ENCODE measurements at places on chromosomes 5 and 9.

- DNase-seq: no peak
Measured at GRCh38 chr9:78210841-78211301, 25.0 kb upstream of the CEP78 start.

DNA sequence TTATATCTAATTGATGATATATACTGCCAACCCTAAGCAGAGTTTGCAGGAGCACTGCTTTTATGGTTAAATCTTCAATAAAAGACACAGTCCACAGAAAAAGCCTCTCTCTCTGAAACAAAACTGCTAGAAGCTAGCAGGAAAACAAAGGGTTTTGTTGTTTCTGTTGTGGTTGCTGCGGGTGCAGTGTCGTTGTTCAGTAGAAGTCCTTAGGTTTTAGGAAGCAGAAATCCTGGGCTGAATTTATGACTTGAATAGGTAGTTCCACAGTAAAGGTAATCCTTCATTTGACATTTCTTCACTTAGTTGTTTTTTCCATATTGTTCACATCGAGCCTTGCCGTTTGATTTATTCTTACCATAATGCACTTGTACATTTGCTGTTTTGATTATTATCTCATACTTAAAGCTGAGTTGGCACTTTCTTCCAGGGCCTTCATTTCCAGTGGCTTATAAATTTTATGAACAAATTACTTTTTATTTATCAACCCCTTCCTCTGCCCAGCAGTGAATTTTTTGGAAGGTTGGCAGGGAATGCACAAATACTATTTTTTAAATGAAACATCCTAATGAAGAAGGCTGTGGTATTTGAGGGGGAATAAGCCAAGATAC is 209.6 kb upstream of the SLC30A5 start:
- no peak for DNase-seq

- no peak for DNase-seq
Measured at GRCh38 chr9:107467416-107467815, 22.2 kb downstream of the KLF4 start.

GRCh38 chr9:79176014-79176697 is 395.6 kb upstream of the TLE4 start:
- no peak for DNase-seq

DNA sequence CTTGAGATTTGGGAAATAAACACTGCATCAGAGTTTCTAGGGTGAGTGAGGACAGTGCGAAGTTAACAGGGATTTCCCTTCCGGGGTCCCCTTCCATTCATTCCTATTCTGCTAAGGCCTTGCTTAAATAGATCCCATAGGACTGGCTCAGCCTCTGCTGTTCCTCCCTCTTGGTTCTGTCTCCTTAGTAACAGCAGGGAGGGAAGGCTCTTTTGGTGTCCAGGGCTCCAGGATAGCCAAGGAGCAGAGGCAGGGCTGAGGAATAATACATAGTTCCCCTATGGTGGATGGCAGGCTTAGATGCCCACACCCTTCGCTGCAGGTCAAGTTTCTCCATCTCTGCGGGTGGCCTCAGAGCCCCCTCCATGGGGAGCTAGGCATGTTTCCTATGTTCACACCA is 591.7 kb downstream of the ACTL7B start:
- DNase-seq: no peak

- DNase-seq: no peak
Measured at GRCh38 chr5:464843-465590, 22.0 kb downstream of the EXOC3 start.

DNA sequence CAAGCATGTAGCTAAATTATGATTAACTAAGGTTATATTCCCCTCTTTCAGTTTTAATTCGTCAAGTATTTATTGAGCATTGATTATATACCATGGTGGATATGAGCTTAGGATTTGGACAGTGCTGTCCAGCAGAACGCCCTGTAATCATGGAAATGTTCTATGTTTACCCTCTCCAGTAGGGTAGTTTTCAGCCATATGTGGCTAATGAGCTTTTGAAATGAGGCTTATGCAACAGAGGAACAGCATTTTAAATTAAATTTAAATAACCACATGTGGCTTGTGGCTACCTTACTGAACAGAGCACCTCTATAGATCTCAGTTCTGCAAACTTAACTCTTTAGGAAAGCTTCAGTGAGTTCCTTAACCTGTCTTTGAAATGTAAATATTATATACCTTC is 59.1 kb downstream of the JMY start:
- no peak for DNase-seq

DNA sequence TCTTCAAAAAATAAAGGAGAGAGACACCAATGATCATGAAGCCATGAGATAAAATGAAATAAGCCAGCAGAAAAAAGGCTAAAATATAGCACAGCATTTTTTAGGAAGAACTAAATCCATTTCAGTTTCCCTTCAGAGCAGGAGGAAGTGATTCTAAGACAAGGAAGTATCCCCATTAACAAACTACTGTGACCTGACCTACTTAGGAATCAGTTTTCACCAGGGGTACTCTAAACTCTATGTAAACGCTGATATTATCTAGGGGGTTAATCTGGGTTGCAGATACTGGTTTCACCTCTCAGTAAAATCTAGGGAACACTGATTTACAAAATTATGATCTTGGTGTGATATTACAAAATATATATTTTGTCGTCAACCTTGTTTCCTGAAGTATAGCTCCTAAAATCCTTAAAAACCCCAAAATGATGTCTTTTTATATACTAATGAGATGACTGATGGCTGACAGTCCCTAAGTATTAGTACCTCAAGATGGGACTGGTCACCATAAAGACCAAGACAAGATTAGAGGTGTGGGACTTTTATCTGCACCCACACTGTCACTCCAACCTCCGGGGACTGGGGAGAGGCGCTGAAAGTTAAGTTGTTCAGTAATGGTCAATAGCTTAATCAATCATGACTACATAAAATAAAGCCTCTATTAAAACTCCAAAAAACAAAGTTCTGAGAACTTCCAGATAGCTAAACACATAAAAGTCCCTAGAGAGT is 2.9 kb upstream of the FNBP1 start:
- DNase-seq: no peak

DNA sequence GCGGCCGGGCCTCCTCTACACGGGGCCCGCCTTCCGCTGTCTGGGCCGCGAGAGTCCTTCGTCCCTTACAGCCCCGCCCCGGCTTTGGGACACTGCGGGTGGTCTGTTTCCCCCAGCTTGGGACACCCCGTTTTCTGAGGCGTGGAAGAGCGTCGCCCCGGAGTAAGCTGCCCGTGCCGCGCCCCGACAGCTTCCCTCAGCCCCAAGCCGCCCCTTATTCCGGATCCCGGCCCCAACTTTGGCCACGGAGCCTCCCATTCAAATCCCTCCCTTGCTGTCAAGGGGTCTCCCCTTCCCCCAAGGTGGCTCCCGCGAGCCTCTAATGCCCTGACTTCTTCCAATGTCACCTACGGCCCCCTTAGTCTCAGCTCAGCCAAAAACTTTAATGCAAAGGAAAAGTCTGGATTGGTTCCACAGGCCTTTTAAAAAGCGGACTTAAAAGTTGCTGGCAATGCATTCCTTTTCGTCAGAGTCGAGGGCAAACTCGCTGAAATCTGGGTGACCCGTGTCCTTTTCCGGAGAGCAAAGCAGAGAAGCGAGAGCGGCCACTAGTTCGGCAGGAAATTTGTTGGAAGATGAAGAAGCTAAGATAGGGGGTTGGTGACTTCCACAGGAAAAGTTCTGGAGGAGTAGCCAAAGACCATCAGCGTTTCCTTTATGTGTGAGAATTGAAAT is 19.8 kb downstream of the EXOSC2 start:
- no peak for DNase-seq

- no peak for DNase-seq
Measured at GRCh38 chr5:158524070-158524469, 575.6 kb downstream of the EBF1 start.

DNA sequence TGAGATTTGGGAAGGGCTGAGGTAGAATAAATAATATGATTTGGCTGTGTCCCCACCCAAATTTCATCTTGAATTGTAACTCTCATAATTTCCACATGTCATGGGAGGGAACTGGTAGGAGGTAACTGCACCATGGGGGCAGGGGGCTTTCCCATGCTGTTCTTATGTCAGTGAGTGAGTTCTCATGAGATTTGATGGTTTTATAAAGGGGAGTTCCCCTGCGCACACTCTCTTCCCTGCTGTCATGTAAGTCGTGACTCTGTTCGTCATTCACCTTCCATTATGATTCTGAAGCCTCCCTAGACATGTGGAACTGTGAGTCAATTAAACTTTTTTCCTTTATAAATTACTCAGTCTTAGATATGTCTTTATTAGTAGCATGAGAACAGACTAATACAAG is 115.5 kb upstream of the STARD4 start:
- DNase-seq: no peak

DNA sequence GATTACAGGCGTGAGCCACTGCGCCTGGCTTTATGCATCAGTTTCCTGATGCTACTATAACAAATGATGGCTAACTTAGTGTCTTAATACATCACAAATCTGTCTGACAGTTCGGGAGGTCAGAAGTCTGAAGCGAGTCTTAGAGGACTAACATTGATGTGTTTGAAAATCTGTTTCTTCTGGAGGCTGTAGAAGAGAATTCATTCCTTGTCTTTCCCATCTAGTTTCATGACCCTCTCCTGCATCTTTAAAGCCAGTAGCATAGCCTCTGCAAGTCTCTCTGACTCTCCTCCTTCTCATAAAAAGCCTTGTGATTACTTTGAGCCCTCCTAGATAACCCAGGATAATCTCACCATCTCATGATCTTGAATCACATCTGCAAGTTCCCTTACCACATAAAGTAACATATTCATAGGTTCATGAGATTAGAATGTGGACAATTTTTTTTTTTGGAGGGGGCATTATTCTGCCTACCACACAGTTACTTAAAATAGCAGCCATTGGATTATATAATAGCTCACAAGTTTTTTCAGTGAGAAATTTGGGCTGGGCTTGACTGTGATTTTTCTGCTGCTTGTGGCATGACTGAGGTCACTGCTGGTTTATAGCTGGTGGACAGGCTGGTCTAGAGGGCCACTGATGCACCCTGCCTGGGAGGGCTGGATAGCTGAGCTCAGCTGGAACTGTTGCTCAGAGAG is 134.8 kb downstream of the FBXL7 start:
- DNase-seq: no peak

DNA sequence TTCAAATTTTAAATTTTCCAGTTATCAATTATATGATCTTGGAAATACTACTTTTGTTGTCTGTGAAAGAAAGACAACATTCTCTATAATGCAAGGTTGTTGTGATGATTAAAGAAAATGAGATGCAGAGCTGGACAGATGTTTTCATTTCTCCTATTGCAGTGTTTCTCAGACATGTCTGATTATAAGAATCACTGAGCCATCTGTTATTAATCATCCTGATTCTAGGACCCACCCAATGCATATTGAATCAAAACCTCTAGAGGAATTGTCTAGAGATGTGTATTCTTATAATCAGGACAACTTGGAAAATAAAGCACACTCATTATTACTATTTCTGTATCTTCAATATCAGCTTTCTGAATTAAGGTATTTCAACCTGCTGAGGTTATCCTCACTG is 121.1 kb upstream of the ASTN2 start:
- no peak for DNase-seq

DNA sequence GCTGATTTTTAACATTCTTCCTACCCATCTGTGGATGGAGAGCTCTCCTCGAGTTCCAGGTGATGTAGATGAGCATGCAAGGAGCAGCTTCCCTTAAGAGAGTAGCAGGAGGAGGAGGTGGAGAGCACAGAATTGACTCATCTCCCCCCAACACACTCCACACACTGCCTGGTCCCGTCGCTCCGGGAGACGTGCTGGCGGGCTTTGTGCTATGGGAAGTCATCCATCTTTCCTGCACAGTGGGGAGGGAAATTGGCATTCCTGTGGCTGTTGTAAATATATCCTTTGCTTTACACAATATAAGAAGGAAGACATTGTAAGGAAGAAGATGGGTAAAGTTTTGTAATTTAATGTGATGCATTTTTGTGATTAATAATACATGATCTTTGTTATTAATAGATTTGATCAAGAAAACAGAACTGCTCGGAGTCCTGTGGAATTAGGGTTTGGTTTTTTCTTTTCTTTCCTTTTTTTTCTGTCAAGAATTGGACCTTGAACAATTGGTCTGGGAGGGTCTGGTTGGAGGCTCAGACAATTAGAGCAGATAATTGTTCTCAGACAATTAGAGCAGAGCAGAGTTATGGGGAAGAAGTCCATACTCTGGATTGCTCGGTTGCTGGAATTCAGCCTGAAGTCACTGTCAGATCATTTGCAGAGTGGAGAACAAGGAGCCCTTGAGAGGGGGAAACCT is 297.8 kb downstream of the GADD45G start:
- DNase-seq: no peak

DNA sequence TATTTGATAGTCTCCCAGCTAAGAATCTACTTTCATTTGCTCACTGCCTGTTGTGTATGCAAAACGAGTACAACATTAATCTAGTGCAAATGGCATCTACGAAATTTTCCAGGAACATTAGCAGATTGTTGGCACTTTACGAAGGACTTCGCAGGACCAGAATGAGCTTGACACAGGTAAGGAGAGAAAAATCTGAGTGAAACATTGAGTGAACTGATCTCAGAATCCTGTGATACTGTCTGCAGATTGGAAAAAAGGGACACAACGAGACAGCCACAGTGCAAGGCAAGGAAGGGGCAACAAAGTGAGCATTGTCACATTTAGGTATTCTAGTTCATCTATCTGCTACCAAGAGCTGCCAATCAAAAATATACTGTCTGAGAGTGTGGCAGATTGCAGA is 350.5 kb downstream of the ZNF608 start:
- DNase-seq: no peak

- no peak for DNase-seq
Measured at GRCh38 chr5:124771761-124772160, 25.3 kb upstream of the ZNF608 start.

- no peak for DNase-seq
Measured at GRCh38 chr9:90967145-90967538, 165.5 kb downstream of the SYK start.

- DNase-seq: no peak
Measured at GRCh38 chr9:129555512-129556215, 65.2 kb downstream of the C9orf50 start.

DNA sequence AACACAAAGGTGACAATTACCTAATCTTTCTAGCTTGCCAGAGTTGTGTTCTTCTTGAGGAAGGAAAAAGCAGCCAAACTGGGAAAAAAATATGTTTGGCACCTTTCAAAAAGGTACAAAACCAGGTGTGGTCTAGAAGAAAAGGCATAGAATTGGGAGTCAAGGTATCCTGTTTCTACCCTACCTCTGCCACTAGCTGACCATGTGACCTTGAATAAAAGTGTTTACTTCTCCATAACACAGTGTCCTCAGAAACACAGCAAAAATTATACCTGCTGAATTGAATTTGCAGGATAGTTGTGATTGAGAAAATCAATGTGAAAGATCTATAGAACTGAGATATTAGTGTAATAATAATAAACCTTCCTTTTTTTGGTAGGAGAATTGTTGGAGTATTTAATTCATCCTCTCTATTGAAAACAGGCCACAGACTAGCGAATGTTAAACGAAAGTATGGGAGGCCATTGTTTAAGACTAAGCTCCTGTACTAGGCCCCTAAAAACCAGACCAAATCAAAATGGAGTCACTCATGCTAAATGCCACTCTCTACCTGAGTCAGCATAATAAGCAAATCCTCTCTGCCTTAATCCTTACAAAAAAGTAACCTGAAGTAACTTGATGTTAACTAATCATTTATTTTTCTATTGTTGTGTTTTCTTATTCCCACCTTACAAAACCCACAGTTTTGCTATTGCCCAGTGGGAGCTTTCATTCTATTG is 12.6 kb downstream of the CYFIP2 start:
- DNase-seq: no peak

All from H1 (cell line).